Right atrium auricular region (tissue), 2 donors: ENCODE measurements at places on chromosomes 2 and 18. TPM values are rescaled to one million over a fixed set of nuclear protein-coding genes. Genes with fewer than 3 reads are reported as not detected.

Gene LINC00305
- not detected for total RNA-seq

DNA sequence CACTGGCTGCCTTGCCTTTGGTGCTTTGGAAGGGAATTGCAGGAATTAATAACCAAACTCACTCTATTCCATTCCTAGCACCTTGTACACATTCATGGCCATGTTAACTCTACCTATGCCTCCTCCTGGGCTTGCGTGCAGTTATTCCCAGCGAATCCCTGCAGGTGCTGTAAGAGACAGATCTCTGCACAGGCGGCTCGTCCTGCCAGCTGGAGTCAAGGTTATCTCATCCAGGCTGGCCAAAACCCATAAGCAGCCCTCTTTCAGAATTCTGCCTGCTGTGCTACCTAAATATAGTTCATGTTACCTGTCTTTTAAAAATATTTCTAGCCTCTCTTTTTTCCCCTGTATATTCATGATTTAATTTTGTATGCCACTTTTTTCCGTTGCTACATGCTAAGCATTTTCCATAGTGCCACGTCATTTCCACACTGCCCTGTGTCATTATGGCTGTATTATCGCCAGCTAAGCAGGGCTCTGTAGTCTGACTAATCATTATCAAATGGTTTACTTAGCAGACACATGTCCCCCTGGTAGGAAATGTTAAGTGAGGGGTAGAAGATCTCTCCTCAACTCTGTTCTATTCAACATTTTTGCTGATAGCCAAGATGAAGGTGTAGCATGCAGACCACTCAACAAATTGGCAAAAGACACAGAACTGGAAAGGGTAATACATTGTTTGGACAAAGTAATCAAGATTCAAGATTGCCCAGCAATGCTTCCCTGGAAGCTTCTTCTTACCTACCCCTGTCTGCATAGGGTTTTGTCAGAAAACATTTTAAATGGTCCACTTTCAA is 79.7 kb upstream of the TAF1B start:
- DNase-seq, result no peak

- peak; percentile 54 for DNase-seq
These were observed 28.6 kb downstream of the CROCC2 start for GRCh38 chr2:240934701-240935102.

GRCh38 chr2:5926871-5927512 is 234.8 kb downstream of the SOX11 start:
- no peak for DNase-seq

DNA sequence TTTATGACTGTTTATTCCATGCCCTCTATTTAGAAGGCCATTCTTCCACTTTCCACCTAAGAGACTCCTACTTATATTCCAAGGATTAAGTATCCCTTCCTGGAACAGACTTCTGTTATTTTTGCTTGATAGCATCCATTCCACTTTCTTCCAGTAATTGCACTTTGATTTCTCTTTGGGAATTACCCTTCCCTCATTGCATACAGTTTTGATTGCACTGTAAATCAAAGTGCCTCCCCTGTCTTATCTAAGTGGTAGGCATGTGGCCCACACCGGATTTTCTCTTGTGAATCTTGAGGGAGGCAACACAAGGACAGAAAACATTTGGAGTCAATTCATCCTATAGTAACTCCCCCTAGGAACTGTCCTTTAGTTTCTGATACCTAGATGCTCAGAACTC is 120.4 kb downstream of the PDE11A start:
- no peak for DNase-seq

Gene FHOD3
- 66.0 TPM for total RNA-seq

GRCh38 chr2:15560140-15560987 is 770 bp downstream of the NBAS start:
- no peak for DNase-seq

- peak; percentile 50 for DNase-seq
These were observed 9.5 kb downstream of the ASB18 start for GRCh38 chr2:236254674-236255073.

DNA sequence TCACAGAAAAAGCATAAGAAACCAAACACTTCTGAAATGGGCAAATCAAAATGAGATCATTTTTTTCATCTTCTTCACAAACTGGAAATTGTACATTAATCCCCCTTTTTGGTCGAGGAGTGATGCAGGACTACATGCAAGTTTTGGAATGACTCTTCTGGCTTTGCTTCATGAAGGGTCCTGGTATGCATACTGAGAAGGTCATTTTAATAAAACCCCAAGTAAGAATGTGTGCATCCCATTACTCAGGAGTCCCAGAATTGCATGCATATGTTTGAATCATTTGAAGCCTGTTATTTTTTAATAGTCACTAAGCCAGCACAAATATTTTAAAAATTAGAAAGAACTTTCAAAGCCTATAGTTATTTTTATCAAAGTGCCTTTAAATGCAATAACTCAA is 16.7 kb upstream of the EHBP1 start:
- no peak for DNase-seq

GRCh38 chr2:28662468-28663181 is 89.0 kb upstream of the PPP1CB start:
- DNase-seq, result peak; percentile 89

Gene STPG4
- not detected for total RNA-seq

Gene MYL1
- total RNA-seq, result 0.43 TPM

GRCh38 chr2:226187156-226187555 is 612.5 kb downstream of the IRS1 start:
- DNase-seq, result no peak

Gene SLC23A3
- total RNA-seq, result 0.55 TPM

- no peak for DNase-seq
These were observed 94.9 kb downstream of the AGAP1 start for GRCh38 chr2:235588750-235589149.

- no peak for DNase-seq
These were observed 75.2 kb upstream of the TSPYL6 start for GRCh38 chr2:54330926-54331835.

DNA sequence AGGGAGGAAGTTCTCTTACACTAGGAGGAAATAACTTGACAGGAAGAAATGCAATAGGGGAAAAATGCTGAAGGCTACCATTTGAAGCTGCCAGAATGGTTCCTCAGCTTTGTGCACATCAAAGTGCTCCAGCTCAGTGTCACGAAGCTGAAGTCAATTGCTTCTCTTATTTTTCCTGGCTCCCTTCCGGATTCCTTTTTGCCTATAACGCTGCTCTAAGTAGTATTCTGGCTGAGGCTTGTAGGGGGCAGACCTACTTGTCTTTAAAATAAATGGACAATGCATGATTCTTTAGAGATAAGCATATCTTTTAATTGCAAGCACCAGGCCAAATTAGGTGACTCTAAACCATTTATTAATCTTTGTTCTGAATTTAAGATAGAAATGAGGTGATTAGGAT is 60.3 kb upstream of the SCN1A start:
- no peak for DNase-seq

Gene RAB6C
- total RNA-seq, result not detected

DNA sequence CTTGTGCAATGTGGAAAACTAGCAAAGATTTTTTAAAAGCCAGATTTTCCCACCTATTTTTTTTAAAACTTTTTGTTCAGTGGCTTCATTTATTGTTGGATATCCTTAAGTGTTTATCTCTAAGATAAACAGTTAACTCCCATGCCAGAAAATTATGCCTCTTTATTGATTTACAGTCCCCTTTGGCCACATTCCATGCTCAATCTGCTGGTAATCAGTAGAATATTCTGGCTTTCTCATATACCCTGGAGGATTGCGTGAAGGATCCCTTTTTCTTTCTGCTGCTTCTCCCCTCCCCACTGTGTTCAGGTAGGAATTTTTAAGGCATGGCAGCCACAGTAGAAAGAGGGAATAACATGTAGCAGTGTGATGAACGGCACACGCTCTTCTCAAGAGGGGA is 2.6 kb downstream of the GRHL1 start:
- no peak for DNase-seq

GRCh38 chr2:234464291-234464645 is 32.6 kb downstream of the ARL4C start:
- DNase-seq, result no peak

GRCh38 chr2:136081582-136082210 is 36.3 kb downstream of the CXCR4 start:
- DNase-seq, result no peak

DNA sequence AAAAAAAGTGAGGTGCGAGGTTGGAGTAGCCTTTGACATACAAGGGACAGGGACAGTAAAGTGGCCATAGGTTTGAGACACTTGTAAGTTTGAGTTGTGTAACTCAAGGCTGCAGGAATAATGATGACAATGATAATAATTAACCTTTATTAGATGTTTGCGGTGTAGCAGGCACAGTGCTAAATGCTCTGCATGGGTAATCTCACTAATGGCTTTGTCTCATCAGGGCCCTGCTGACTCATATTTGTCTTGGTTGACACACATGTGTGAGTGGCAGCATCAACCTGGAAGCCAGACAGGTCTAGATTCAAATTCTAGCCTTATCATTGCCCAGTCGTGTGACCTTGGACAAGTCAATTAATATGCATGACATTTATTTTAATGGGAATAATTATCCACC is 126.2 kb downstream of the FSHR start:
- no peak for DNase-seq

Gene NYAP2
- total RNA-seq, result not detected

Gene OSR1
- 12.5 TPM for total RNA-seq

Gene NAT8
- total RNA-seq, result not detected

GRCh38 chr2:241010531-241011295 is 12.3 kb downstream of the SNED1 start:
- peak; percentile 48 for DNase-seq

GRCh38 chr2:59389240-59389639 is 1148.1 kb upstream of the FANCL start:
- DNase-seq, result no peak

GRCh38 chr2:234343372-234343771 is 153.5 kb downstream of the ARL4C start:
- DNase-seq, result no peak

- no peak for DNase-seq
These were observed 203.9 kb upstream of the PIK3C3 start for GRCh38 chr18:41751161-41751560.

- DNase-seq, result peak; percentile 42
These were observed 37.5 kb downstream of the SNED1 start for GRCh38 chr2:241035818-241036396.

DNA sequence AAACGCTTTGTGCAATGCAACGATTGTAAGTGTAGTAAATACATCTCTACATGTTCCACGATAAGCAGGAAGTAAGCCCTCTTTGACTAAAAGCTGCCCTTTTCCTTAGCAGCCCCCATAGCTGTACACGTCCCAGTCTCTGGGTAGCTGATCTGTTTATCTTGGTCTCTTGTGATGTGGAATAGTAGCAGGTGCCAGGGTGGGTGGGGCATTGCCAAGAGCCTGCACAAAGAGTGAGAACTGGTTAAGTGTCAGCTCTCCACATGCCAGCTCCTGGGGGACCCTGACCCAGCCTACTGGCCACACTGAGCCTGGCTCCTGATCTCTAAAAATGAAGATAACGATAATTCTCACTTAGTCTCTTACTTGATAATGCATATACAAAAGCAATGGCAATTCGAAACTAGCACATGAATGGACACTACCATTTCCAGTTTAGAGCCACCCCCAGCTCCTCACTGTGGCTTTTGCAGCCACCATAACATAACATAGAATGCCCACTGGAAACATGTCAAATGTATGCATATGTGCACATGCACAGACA is 92.3 kb downstream of the MYT1L start:
- no peak for DNase-seq

Gene C2orf92
- 3.0 TPM for total RNA-seq

DNA sequence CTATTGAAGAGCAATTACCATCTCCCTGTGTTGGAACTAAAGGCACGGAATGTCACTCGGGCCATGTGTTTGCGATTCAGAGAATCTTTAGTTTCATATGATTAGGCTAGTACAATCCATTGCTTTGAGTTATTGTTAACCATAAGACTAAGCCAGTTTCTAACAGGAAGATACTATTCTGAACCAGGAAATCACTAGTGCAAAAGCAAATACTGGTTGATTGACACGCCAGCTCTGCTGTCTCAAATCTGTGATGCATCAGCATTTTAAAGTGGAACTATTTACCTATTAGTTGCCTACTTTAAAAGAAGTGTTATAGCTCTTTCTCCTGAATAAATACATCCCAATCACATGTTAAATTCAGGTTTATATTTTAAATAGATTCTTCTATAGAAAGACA is 61.9 kb downstream of the AFTPH start:
- no peak for DNase-seq

DNA sequence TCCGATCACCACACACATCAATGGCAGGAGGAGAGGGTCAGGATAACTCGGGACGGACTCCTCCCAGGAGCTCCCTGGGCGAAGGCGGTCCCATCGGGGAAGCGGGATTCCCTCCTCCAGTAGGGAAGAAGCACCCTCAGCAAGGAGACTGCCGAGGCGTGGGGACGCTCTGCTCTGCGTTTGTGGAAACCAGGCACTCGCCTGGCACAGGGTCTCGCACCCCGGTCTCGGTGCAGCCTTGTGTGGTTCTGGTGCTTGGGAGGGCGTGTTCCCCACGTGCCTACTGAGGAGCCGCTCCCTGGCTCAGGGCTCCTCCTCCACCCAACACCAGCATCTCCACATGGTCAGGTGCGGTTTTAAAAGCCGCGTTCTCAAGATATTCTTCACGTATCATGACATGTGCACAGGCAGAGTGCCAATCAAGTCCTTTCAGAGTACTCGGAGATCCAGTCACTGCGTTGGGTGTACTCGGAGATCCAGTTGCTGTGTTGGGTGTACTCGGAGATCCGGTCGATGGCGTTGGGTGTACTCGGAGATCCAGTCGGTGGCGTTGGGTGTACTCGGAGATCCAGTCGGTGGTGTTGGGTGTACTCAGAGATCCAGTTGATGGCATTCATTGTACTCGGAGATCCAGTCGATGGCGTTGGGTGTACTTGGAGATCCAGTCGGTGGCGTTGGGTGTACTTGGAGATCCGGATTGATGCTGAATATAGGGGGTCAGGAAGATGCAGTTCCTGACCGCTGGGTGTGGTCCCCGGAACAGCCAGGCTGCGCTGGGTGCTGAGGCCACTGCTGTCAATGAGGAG is 117.5 kb downstream of the RTP5 start:
- no peak for DNase-seq

Gene PTPRM
- 106 TPM for total RNA-seq

DNA sequence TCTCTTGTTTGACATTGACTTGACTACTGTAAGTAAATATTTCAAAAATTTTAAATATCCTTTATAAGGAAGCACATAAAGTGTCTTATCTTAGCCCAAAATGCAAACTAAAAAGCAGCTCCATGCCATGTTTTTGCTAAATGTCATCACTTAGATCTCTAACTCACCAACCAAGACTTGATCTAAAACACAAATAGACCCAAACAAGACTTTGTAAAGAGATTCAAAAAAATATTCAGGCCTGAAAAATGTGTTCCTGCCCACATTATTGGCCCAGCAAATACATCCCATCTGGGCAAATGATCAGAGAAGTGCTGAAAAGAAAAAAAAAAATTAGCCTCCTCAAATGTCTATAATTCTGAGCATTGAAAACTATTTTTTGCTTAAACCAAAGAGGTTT is 187.6 kb downstream of the MREG start:
- no peak for DNase-seq

- no peak for DNase-seq
These were observed 2.3 kb downstream of the PKDCC start for GRCh38 chr2:42050010-42050702.

DNA sequence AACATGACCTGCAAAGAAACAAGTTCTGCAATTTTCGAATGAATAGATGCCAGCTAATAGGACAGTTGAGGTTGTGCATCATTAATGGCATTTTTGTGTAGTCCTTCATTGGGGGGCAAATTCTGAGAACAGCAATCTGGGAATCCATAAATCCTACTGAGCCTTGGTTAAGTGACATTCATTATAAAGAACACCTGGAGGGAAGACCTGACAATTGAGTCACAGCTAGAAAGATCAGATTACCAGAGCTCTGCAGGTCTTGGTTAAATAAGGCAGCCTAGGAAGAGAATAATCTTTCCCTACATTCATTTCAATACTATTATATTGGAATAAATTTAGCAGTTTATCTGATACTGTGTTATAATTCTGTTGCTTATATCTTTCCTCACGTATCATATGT is 14.3 kb downstream of the KCNH7 start:
- DNase-seq, result no peak

Gene PROKR1
- not detected for total RNA-seq
